Fibroblast of the conjunctiva (primary cell): ENCODE measurements at places on chromosomes 4 and X.
A peak's percentile ranks its signal among the peaks of the same experiment; 100 is the strongest.

- no peak for DNase-seq
Measured at GRCh38 chr4:26507286-26507685, 17.0 kb upstream of the CCKAR start.

GRCh38 chr4:3313139-3313538 lies 20.3 kb downstream of the RGS12 start:
- no peak for DNase-seq

GRCh38 chrX:65696613-65697012 lies 29.2 kb downstream of the MSN start:
- DNase-seq = no peak

GRCh38 chr4:72875545-72875944 lies 194.0 kb downstream of the COX18 start:
- no peak for DNase-seq

- DNase-seq = peak; percentile 28
Measured at GRCh38 chr4:140609548-140610425, 41.0 kb upstream of the UCP1 start.

DNA sequence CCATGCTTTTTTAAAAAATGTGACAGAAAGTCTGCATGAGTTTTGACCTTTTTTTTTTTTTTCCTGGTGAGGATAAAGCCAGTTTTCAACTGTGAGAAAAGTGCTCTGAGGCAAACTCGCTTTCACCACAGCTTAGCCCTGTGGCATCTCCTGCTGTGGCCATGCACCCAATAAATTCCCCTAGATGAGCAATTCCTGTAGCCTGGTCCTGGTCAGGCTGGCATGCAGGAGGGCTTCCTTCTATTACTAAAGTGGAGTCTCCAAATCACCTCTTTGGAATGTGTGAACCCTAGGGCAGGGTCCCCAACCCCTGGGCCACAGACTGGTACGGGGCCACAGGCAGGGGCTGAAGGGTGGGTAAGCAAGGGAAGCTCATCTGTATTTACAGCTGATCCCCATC lies 265.4 kb downstream of the RAPGEF2 start:
- DNase-seq = no peak

DNA sequence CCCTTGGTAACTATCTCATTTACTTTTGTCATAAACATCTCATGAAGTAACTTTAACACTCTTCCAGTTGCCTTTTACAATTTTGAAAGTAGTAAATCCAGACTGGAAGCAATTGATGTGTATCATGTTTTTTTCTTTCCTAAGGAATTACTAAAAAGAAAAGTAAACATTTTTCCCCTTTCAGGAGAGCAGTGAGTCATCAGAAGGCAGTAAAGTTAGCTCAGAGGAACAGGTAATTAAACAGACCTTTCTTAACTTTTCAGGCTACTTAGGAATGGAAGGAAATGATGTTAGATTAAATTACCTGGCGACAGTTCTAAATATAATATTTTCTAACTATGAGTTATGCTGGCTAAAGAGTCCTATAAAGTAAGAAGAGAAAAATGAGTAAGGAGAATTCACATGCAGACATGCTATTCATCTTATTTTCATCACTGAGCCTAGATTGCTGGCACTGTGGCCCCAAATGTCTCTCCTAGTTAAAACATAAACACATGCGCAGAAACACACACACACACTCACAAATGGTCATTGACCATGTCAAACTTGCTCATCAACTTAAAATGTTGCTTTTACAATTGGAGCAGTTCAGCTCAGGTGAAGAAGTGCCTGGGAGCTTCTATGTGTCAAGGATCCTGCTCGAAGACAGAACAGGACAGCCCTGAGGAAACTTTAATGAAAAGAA lies 9.3 kb downstream of the DMP1 start:
- DNase-seq = no peak
